ENCODE measurements at places on chromosomes 13 and 19. TPM values are rescaled to one million over a fixed set of nuclear protein-coding genes. Genes with fewer than 3 reads are reported as not detected.
A peak's percentile ranks its signal among the peaks of the same experiment; 100 is the strongest.

DNA sequence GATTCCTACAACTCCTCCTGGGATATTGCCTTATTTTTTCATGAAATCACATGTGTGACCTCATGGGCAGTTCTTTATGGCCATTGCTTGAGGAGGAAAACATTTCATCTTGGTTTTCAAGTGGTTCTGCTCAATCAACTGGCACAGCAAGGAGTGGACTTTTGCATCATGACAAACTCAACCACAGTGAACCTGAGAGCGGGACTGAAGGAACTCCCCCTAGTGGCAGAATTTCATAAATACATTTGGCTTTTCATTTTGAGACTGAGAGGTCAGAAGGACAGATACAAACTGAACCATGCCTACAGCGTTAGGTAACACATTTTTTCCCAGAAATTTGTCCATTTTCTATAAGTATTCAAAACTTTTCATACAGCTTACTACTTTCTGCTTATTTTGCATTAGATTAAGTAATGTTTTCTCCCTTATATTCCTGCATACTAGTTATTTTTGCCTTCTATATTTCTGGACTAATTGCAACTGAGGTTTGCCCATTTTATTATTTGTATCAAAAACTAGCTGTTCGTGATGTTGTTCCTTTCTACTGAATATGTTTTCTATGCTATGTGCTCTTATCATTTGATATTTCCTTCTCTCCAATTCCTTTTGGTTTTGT lies 13.4 kb upstream of the SIGLEC12 start:
- peak; percentile 37 for DNase-seq

GRCh38 chr13:40221131-40221459 lies 445.3 kb downstream of the FOXO1 start:
- DNase-seq = no peak

DNA sequence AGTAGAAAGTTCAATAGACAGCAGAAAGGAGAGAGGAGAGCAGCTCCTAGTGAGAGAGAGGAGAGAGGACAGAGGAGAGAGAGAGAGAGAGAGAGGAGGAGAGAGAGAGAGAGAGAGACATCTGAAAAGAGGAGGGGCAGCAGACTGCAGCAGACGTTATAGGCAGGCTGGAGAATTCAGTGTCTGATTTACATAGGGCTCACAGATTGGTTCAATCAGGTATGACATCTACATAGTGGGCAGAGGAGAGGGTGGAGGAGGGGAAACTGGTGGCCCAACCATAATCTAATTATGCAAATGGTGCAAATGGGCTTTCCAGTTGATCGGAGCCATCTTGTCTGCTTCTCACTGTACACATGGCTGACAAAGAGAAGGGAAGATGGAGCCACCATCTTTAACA lies 221.3 kb upstream of the TRPC4 start:
- DNase-seq = no peak

- DNase-seq = no peak
These were observed 21.5 kb downstream of the CPT1C start for GRCh38 chr19:49712397-49712859.

DNA sequence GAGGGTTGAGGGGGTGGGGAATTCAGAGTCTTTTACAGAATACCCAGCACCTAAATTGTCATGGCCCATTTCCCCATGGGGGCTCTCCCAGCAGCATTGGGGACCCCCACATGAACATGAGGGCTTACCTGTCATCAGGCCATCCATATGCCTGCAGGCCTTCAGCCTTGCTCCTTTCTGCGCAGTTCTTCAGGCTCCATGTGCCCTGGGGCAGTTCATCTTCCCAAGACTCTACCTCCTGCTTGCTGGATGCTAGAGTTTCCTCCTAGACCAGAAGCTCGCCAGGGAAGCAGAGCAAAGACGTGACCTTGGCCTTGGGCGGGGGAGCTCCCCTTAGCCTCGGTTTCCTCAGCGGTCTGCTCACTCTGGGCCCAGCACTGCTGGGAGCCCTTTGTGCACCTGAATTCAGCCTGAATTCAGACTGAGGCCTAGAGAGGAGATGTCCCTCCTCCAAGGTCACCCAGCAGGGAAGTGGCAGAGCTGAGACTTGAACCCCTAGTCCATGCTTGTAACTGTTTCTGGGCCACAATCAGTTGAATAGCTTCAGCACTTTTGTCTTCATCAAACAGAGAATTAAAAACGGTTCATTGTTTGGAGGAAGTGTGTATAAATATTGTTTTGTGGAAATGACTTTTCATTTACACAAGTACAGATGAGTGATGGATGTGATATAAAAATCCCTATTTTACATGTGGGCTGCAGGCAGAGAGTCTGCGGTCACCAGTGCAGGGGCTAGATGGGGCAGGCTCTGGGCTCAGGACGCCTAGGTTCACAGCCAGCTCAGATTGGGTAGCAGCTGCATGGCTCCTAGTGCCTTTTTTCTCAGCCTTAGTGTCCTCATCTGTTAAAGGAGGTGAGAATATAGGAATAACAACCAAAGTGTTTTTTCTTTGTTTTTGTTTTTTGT lies 9.5 kb downstream of the PPP5C start:
- DNase-seq = no peak

DNA sequence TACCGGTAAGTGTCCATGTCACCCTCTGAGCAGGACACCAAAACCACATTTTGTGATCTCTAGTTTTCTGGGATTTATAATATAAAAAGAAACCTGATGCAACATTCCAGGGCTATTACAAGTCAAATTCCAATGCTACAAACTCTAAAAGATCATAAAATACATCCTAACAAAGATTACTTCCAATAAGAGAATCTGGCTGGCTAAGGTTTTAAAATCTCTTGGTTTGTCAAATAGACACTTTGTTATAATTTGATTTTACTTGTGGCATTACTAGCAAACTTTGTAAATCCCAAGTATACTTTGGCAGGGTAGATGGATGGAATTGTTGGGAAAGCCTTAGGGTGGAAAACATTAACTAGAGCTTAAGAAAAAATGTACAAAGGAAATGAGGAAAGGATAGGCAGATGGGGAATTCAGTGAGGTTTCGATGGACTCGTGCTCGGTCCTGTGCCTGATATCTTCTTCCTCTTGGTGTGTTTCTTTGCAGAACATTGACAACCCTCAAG lies 74.0 kb upstream of the POMP start:
- no peak for DNase-seq

- no peak for DNase-seq
These were observed 312.5 kb downstream of the DCLK1 start for GRCh38 chr13:35818633-35819067.

DNA sequence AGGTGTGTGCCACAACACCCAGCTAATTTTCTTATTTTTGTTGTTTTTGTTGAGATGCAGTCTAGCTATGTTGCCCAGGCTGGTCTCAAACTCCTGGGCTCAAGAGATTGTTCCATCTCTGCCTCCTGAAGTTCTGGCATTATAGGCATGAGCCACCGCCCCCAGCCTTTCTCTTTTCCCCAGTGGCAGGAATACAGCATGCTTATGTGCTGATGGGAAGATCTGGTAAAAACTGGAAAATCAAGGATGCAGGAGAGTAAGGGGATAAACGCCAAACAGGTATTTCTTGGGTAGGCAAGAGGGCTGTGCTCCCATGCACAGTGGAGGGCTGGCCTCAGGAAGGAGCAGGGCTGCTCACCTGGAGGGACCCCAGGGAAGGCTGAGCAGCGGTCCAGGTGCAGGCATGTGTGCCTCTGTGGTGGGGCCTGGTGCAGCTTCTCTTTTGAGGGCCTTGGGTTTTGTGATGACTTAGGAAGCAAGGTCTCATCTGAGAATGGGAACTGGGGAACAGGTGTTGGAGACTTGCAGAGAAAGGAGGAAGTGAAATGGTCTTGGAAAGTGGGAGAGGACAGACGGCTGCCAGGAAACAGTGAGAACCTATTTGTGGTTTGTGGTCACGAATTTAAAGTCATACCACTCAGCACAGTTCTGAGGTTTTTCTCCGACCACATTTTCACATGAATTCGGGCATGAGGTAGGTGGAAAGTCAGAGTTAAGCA lies 106.5 kb downstream of the TEX26 start:
- peak; percentile 45 for DNase-seq

DNA sequence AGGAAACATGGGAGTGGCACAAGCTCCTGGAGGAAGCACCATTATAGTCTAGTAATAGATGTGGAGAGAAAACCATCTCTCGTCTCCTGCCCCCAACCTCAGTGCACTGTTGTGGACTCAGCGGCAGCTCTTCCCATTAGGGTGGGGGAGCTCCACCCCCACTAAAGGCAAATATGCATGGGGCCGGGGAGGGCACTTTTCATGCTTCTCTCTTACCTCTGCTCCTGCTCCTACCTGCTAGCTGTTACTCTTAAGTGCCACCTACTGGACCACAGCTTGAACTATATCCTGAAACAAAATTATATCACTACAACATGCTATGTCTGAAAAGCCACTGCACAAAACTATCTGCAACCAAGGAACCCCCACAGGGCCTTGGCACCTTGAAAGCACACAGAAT lies 112.6 kb upstream of the DACH1 start:
- DNase-seq = no peak

GRCh38 chr13:18212873-18213272 lies 968.8 kb downstream of the TUBA3C start:
- DNase-seq = peak; percentile 18

DNA sequence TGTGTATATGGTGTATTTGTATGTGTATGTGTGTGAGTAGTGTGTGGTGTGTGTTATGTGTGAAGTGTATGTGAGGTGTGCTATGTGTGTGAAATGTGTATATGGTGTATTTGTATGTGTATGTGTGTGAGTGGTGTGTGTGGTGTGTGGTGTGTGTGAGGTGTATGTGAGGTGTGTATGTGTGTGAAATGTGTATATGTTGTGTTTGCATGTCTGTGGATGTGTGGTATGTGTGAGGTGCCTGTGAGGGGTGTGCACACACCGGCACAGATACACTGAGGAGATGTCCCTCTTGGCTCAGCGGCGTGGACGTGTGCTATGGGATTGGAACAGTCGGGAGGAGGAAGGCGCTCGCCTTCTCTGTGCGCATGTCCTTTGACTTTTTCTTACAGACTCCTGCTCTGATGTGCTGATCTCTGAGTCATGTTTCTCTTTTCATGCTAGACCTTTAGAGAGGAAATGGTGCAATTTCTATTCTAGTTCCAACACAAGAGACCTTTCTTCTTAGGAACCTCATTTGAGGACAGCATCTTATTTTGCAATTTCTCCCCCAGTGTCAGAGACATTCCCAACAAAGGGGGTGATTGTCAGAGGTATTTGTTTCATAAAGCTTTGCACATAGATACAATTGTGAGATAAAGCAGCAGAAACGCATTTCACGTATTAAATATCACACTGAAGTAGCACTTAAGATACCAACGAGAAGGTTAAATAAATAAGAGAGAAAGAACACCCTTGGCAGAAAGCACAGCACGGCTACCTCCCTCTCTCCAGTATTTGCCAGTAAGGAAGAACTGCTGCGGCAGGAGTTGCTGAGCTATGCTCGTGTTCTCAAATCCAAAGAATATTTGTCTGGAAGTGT lies 11.3 kb upstream of the TNFRSF19 start:
- DNase-seq = peak; percentile 23

DNA sequence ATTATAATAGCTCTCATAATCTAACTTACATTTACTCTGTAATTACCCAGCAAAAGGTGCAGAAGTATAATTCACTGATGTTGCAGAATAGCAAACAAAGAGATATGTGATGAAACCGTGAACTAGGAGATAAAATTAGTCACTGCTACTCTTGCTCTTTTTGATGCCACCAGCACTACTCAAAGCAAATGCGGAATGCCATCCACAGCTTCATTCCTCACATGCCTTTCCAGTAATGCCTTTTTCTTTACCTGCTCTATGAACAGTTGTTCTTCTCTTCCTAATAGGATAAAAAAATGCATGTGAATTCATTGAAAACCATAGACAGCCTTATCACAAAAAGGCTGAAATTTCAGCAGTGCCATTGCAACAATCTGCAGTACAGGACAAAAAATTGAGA lies 1129.5 kb downstream of the DIAPH3 start:
- DNase-seq = no peak

GRCh38 chr19:50036908-50037307 lies 11.1 kb downstream of the ZNF473 start:
- no peak for DNase-seq

DNA sequence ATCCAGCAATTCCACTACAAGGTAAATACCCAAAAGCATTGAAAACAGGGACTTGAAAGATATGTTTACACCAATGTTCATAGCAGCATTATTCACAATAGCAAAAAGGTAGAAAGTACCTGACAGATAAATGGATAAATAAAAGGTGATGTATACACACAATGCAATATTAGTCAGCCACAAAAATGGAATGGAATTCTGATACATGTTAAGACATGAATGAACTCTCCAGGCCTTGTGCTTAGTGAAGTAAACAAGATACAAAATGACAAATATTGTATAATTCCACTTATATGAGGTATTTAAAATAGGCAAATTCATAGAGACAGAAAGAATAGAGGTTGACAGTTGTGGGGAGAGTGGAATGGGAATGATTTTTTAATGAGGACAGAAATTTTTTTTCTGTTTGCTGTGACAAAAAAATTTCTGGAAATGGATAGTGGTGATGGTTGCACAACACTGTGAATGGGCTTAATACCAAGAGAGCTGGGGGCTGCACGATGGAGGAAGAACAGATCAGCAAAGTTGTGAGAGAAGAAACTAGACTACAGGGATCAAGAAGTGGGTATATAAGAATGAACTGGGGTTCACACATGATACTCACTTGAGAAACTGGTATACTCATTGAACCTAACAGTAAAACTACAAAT lies 137.2 kb downstream of the MZT1 start:
- no peak for DNase-seq

DNA sequence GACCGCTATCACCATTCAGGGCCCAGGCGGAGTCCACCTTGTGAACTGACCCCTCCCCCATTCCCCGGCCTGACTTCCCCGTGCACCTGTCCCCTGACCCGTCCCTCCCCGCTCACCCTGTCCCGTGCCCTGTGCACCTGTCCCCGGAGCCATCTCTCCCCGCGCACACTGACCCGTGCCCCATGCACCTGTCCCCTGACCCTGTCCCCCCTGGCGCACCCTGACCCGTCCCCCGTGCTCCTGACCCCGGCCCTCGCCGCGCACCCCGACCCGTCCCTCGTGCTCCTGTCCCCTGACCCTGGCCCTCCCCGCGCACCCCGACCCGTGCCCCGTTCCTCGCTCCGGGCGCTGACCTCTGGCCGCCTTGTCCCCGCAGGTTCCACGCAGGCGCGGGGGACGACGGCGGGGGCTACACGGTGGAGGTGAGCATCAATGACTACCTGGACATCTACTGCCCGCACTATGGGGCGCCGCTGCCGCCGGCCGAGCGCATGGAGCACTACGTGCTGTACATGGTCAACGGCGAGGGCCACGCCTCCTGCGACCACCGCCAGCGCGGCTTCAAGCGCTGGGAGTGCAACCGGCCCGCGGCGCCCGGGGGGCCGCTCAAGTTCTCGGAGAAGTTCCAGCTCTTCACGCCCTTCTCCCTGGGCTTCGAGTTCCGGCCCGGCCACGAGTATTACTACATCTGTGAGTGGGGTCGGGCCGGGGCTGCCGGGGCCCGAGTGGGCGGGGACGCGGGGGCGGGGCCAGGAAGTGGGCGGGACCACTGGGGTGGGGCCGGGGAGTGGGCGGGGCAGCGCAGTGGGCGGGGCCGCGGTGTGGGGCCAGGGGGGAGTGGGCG lies 9.7 kb downstream of the EFNA2 start:
- peak; percentile 47 for DNase-seq

- DNase-seq = no peak
These were observed 671.6 kb downstream of the DIAPH3 start for GRCh38 chr13:59492030-59492636.

GRCh38 chr19:21439201-21439751 lies 42.3 kb downstream of the ZNF493 start:
- DNase-seq = no peak

Gene C1QTNF9B
- total RNA-seq = not detected

Gene F2RL3
- not detected for total RNA-seq

Gene ASPDH
- not detected for total RNA-seq

Gene CGB5
- not detected for total RNA-seq

Gene COG3
- 29.8 TPM for total RNA-seq

Gene SCEL
- not detected for total RNA-seq

Gene FCHO1
- 93.9 TPM for total RNA-seq

Gene IFNL1
- total RNA-seq = 0.29 TPM
